ENCODE measurements at places on chromosomes 12 and 14.

- DNase-seq = peak; percentile 87
Measured at GRCh38 chr14:88551094-88551870, 3.5 kb downstream of the PTPN21 start.

GRCh38 chr12:113612793-113613192 lies 141.1 kb upstream of the LHX5 start:
- no peak for DNase-seq

GRCh38 chr12:65666876-65667275 lies 157.4 kb upstream of the HMGA2 start:
- no peak for DNase-seq

DNA sequence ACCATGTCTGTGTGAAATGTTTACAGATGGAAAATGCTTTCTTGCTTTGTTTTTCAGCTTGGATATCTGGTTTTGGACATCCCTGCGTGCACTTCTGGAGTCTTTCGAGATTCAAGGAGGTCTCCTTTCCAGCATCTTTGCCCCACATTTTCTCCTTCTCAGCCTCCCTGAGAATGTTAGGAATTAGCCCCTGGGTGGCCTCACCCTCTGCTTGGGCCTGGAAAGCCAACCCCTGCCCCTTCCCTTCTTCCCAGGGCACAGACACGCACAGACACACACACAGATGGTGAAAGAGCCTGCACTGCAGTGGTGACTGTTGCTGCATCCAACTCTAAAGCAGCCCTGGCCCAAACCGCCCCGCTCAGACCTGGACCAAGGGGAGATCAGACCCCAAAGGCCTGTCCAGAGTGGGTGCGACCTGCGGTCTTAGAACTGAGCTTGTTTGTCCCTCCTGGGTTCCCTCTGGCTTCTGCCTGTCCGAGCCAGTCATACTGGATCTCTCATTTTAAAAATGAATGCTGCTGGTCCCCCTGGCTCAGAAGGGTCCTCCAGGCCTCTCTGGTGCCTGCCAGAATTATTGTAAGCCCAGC lies 8.7 kb upstream of the NCOR2 start:
- no peak for DNase-seq

DNA sequence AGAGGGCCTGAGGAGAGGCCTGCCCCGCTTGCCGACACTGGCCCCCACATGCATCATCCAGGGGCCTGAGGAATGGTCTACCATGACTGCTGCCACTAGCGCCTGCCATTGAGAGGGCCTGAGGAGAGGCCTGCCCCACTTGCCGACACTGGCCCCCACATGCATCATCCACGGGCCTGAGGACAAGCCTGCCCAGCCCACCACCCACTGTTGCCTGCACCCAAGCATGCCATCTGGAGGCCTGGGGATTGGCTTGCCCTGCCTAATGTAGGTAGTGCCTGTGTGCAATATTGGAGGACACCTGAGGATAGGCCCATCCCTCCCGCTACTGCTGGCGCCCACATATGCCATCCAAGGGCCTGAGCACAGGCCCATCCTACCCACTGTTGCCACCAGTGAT lies 24.4 kb downstream of the CYP46A1 start:
- no peak for DNase-seq

- DNase-seq = no peak
Measured at GRCh38 chr14:89331398-89331797, 85.6 kb downstream of the FOXN3 start.

DNA sequence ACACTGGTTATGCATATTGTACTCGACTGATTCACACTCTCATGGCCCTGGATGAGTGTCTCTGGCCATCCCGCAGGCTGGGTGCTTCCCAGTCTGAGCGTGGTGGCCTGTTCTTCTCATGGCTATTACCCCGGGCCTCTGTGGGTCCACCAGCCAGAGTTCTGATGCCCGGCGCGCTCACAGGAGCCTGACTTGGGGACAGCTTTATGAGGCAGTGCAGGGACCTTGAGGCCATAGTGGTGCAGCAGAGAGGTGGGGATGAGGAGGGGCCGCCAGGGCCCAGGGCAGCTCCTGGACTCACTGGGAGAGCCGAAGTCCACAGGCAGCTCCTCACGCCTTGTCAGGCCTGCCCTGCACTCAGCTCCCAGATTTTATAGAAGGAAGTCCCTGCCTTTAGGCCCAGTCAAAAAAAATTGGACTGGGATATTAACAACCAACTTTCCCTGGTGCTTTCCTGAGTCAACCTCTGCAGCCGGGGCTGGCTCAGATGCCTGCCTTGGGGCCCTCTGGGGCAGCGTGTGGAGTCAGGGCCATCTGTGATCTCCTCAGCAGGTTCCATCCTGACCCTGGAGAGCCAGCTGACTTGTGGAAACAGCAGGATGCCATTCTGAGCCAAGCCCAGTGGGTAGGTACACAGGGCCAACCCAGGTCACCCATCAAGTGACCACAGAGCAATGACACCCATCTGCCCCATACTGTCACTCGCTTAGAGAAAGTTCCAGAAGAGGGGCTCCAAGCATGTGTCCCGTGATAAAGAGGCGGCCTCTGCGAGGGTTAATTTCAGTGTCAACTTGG lies 89.4 kb upstream of the DIO3 start:
- DNase-seq = no peak

DNA sequence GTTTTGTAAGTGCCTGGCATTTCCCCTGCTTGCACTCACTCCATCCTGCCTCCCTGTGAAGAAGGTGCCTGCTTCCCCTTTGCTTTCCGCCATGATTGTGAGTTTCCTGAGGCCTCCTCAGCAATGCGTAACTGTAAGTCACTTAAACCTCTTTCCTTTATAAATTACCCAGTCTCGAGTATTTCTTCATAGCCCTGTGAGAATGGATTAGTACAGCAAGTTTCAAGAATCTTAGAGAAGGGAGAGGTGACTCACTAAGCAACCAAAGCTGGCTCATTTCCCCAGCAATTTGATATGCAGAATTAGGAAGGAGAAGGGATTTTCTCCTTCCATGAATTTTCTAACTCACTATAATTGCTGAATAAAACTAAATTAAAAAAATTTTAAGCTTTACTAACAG lies 251.0 kb upstream of the FOXG1 start:
- DNase-seq = no peak

- DNase-seq = peak; percentile 22
Measured at GRCh38 chr14:97848317-97848980, 1051.3 kb downstream of the VRK1 start.

DNA sequence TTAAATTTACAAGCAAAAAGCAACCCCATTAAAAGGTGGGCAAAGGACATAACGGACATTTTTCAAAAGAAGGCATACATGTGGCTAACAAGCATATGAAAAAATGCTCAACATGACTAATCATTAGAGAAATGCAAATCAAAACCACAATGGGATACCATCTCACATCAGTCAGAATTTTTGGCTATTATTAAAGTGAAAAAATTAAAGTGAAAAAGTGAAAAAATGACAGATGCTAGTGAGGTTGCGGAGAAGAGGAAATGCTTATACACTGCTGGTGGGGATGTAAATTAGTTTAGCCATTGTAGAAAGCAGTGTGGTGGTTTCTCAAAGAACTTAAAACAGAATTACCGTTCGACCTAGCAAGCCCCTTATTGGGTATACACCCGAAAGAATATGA lies 7.9 kb downstream of the OTOGL start:
- DNase-seq = no peak

- no peak for DNase-seq
Measured at GRCh38 chr14:65224799-65225198, 122.5 kb upstream of the MAX start.

GRCh38 chr12:105324704-105325103 lies 5.8 kb upstream of the C12orf75 start:
- no peak for DNase-seq

- DNase-seq = no peak
Measured at GRCh38 chr14:50452296-50452695, 55.6 kb upstream of the CDKL1 start.

DNA sequence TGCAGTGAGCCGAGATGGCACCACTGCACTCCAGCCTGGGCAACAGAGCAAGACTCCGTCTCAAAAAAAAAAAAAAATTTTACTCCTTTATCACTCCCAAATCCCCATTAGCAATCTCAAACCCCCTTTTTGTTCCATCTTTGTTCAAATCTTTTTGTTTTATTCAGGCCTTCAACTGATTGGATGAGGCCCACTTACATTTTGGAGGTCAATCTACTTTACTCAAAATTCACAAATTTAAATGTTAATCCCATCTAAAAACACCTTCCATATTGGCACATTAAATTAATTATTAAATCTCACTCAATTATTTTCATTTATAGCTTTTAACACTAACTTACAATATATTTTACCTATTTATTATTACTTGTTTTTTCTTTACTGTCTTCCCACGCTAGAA lies 27.0 kb upstream of the TXNRD1 start:
- no peak for DNase-seq

DNA sequence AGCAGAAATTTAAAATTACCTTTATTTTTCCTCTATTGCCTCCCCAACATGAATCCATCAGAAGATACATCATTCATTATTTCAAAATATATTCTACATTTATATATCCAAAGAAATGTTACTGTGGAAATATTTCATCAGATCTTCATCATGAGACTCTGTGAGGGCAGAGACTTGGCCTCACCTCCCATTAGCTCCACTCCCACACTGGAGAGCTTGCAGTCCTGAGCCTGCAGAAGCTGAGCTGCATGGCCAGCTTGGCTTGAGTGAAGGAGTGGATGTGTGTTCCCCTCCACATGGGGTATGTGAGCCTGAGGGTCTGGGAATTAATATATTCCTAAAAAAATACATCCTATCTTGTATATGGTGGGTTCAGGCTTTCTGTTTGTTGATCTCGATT lies 961.9 kb downstream of the TMEM121 start:
- DNase-seq = no peak

- DNase-seq = no peak
Measured at GRCh38 chr14:38120109-38120508, 87.6 kb upstream of the SSTR1 start.

DNA sequence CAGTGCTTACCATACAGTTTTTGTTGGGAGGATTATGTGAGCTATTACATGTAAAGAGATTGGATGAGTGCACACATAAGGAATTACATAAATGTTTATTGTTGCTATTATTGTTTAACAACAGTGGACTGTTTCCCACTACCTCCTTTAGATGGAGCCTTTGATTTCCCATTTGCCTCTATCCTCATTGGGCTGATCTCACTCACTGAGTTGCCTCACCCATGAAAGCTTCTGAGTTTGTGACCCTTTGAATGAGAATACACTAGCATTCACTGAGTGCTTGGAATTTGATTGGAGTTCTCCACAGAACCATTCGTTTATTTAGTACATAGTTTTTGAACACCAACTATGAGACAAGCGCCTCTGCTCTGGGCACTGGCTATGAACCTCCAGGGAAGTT lies 121.0 kb downstream of the HELB start:
- DNase-seq = no peak

- no peak for DNase-seq
Measured at GRCh38 chr12:227923-228845, 14.2 kb upstream of the SLC6A12 start.

DNA sequence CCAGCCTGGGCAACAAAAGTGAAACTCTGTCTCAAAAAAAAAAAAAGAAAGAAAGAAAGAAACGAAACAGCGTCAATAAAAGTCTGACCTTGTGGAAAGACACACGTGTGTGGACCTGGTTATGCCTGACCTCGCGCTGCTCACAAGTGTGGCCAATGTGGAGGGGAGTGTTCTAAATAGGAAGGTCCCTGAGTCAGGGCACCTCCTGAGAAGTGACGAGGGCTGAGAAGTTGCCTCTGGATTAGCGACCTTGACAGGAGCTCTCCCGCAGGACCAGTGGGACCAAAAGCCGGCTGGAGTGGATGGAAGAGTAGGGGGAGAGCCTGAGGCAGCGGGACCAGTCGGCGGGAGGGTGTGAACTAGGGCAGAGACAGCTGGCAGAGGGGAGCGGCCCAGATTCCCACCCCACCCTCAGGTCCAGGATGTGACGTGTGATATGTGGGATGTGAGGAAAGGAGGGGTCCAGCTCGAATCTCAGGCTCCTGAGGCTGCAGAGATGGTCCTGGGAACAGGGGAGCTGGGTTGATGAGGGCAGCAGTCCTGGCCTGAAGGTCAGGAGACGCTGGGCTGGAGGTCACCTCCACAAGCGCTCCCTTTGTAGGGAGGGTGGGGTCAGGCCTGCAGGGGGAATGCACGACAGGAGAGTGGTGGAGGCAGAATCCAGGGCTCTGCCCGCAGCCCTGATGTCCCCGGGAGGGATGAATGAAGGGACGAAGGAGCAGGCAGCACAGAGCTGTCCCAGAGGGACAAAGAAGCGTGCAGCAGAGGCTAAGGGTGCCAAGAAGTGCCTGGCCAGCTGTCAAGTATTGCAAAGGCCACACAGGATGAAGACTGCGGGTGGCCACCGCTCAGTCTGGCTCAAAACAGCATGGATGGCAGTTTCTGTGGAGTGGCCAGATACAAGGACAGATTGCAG lies 24.8 kb upstream of the GPR68 start:
- DNase-seq = no peak

- DNase-seq = no peak
Measured at GRCh38 chr12:91627225-91627624, 444.6 kb upstream of the DCN start.

GRCh38 chr12:93573552-93574223 lies 1.2 kb downstream of the SOCS2 start:
- DNase-seq = no peak

GRCh38 chr14:23694949-23695663 lies 58.9 kb downstream of the DHRS2 start:
- no peak for DNase-seq

- DNase-seq = no peak
Measured at GRCh38 chr12:89959179-89959578, 250.5 kb upstream of the ATP2B1 start.

DNA sequence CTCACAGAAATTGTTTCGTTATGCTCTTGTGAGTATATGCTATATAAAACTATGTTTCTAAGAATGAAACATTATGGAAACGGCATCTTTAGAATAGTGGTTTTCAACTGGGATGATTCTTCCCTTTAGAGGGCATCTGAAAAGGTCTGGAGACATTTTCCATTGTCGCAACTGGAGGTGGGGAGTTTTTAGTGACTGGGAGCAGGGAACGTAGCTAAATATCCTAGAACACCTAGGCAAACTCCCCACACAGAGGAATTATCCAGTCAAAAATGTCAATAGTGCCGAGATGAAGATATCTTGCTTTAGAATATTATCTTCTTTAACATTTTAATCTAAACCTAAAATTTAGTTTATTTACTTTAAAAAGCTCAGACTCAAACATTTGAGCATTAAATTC lies 486.1 kb upstream of the FOXG1 start:
- DNase-seq = no peak

GRCh38 chr14:94129758-94130414 lies 482 bp upstream of the IFI27L2 start:
- peak; percentile 42 for DNase-seq
